ENCODE measurements at places on chromosomes 3 and 15.

- no peak for DNase-seq
Observed at GRCh38 chr3:135100366-135100765, 305.3 kb downstream of the EPHB1 start.

DNA sequence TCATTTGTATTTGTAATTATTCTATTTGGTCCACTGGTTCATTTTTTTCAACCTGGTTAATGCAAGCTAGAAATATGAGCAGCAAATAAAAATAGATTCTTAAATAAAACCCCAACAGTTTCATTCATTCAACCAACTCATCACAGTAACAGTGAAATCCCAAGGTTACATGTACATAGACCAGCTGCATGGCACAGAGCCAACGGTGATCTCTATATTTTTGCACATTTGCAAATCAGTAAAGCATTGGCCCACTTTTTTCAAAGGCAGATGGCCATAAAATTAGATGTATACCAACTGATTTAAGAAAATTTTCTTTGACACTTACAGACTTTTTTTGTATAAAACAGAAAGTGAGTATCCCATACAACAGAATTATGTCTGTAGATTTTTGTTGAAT, 49.3 kb downstream of the STRIT1 start:
- no peak for DNase-seq

DNA sequence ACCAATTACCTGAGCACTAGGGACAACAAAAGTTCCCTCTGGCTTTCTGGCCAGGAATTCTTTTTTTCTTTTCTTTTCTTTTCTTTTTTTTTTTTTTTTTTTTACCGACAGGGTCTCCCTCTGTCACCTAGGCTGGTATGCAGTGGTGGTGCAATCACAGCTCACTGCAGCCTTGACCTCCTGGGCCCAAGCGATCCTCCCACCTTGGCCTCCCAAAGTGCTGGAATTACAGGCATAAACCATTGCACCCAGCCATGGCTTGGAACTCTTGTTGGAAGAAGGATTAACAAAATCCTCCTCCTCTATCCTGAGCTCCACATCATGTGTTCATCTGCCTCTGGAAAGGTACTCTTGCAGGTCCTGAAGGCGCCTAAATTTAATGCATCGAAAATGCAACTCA, 2.9 kb upstream of the LTF start:
- no peak for DNase-seq

GRCh38 chr3:120147072-120147871, 53.0 kb upstream of the GSK3B start:
- no peak for DNase-seq

DNA sequence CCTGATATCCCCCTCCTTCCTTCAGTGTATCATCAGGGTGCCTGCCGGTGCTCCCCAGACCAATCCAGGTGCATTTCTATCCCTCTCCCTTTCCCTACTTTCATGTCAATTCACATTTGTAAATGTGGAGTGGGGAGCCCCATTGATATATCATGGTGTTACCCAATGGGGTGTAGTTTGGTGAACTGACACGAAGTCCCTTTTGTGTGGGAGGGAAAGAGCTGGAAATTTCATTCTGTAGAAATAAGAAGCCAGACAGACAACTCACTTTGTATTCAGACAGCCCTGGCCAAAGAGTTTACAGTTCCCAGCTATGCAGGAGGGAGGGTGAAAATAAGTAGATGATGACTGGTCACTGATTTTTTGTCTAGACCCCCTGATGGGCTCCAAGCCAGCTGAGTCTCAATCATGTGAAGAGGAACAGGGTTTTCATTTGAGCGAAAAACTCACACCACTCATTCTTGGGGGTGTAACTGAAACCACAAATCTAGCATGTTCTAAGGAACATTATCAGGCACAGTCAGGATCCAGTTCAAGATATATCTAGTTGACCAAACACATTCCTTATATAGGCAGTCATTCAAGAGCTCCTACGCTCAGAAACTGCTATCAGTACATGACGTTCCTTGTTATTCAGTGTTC, 58.9 kb downstream of the LMCD1 start:
- peak; percentile 45 for DNase-seq

GRCh38 chr15:81813215-81813614, 232.6 kb downstream of the MEX3B start:
- no peak for DNase-seq

- peak; percentile 13 for DNase-seq
Observed at GRCh38 chr15:37880009-37880834, 54.2 kb upstream of the TMCO5A start.

DNA sequence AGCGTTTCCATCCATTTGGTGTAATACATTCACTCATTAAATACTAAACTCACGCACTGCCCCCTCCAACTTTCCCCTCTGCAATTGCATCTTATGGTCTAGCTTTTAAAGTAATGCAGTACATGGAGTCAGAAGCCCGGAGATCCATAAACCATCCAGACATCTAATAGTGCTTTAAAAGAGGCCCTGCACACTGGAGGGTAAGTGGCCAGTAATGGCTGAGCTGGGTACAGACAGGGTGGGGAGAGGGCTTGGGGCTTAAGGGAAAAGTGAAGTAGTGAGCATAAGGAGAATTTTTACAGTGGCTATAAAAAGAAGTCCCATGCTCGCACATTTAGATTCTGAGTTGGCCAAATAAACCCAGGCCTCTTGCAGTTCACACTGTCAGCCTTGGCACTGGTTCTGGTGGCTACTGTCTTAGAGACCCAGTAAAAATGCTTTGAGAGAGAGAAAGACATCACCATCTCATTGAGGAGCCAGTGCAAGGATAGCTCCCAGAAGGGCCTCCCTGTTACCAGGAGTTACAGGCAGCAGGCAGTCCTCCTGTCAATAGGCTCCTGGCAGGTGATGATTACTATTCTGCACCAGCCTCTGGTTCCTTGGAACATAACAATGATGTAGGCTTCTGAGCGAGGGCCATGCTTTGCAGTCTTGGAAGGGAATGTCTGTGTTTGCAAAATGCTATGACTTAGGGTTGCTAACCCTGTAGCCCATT, 112.6 kb upstream of the NEO1 start:
- DNase-seq: no peak

GRCh38 chr3:35640190-35641165, 1.2 kb downstream of the ARPP21 start:
- no peak for DNase-seq

DNA sequence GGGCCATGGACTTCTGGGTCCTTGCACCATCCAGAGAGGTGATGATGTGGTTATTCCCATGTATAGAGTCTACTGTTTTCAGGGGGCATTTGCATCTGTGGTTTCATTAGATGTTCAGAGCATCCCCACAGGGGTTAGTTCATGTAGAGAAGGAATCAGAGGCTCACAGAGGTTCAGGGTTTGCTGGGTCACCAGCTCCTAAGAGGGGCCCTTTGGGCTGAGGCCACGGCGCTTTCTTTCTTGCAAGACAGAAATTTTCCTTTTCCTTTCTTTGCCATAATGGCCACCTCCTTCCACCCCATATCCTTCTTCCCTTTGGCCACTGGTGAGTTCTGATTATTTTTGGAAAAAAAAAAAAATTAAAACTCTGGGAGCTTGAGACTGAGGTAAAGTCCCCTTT, 62.3 kb downstream of the APBA2 start:
- DNase-seq: no peak

GRCh38 chr15:26033493-26033892, 170.4 kb upstream of the ATP10A start:
- no peak for DNase-seq

- no peak for DNase-seq
Observed at GRCh38 chr15:38367476-38367875, 86.5 kb upstream of the FAM98B start.

DNA sequence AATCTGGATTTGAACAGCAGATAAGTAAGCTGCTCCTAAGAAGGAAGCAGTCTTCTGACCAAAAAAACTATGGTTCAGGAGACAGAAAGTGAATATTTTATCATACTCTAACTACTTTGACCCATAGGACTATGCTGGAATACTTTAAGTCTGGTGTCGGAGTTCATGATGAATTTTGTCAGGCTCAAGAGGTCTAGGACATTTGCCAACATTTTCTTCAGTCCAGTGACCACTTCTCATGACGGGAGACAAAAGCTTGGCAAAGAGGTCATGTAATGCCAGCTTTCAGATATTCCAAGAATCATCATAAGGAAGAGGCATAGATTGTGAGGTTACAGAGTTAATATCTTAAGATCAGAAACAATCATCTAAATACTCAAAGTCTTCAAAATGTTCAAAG, 20.5 kb upstream of the DCBLD2 start:
- no peak for DNase-seq

DNA sequence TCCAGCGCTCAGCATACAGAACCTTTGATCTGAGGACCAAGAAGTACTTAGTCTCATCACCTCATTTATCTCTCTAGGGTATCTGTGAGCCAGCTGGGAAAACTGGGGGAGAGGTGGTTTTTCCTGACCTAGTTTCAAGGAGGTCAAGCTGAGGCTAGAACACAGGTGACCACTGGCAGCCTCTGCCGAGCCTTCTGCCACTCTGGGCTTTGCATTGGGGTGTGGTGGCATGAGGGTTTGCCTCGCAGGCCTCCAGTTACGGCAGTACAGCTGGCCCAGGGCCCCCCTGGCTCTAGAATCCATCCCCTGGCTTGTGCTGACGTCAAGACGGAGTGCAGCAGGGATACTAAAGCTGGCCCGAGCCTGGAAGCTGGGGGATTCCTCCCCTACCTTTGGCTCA, 34.7 kb upstream of the CDCP1 start:
- no peak for DNase-seq

- no peak for DNase-seq
Observed at GRCh38 chr3:149145974-149146373, 16.5 kb downstream of the HPS3 start.

DNA sequence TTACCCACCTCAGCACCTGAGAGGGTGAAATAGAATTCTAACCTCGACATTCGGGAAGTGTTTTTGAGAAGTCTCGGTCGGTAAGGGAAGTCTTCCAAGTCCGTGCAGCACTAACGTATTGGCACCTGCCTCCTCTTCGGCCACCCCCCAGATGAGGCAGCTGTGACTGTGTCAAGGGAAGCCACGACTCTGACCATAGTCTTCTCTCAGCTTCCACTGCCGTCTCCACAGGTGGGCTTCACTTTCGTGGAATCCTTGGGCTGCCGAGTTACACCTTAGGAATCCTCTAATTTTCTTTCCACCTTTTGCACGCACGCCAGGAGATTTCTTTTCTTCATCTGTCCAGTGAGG, 775 bp downstream of the CCNDBP1 start:
- DNase-seq: no peak

GRCh38 chr3:111619833-111620232, 24.7 kb upstream of the ZBED2 start:
- DNase-seq: no peak

Data from stromal cell of bone marrow (primary cell).